ENCODE measurements at places on chromosomes 11 and 22.

GRCh38 chr22:38953577-38954413 lies 3.6 kb upstream of the APOBEC3A start:
- DNase-seq: peak; percentile 20

- no peak for DNase-seq
Observed at GRCh38 chr11:64090806-64091516, 55.2 kb downstream of the FLRT1 start.

GRCh38 chr11:125251956-125252355 lies 87.4 kb downstream of the PKNOX2 start:
- no peak for DNase-seq

DNA sequence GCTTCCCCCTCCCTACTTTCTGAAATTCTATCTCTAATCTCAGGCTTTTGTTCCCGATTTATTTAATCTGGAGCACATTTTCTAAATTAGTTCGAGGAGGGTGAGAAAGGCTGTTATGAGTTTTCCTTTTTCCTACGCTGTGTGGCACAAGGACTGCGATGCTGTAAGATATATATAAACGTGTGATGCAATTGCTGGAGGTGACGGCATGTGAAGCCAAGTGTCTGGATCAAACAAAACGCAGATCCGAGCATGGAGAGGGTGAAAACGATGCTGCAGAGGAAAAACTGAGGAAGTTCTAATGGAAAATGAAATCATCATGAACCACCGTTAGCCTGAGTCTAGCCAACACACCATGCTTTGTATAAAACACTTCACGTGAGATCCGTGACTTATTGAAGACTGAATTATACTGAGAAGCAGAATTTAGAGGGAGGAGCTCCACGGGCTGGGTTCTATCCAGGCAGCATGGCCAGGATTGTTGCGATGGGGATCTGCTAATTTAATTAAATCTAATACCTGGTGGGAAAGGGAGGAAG lies 4.4 kb downstream of the PKNOX2 start:
- no peak for DNase-seq

- DNase-seq: no peak
Observed at GRCh38 chr11:25910086-25910485, 421.8 kb upstream of the ANO3 start.

DNA sequence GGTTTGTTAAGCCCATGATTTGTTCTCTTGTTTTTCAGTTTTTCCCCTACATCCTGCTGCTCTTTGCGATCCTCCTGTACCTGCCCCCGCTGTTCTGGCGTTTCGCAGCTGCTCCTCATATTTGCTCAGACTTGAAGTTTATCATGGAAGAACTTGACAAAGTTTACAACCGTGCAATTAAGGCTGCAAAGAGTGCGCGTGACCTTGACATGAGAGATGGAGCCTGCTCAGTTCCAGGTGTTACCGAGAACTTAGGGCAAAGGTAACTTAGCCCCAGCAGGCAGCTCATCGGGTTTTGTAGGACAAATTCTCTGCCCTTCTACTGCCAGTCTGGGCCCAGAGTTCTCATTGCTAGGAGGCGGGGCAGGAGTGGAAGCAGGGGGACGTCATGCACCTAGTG lies 49.7 kb downstream of the PANX1 start:
- no peak for DNase-seq

DNA sequence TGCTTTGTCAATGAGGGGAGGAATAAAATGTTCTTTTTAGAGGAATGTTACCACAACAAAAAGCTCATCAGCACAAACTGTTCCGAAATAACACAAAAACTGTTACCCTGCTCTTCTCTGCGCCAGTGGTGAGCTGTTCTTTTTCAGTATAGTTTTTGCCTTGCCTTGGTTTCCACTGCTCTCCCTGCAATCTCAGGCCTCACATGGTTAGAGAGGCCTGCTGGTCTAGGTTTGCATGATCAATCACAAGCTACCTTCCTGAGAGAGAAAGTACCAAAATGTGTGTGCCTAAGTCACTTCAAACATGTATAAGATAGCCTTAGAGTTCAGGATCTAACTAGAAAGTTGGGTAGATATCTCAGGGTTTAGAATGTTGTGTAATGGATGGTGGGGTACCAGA lies 114.6 kb downstream of the STIM1 start:
- DNase-seq: no peak

GRCh38 chr22:37509059-37509860 lies 10.0 kb downstream of the CARD10 start:
- no peak for DNase-seq

GRCh38 chr22:20191803-20192202 lies 40.9 kb upstream of the CCDC188 start:
- DNase-seq: no peak

- DNase-seq: no peak
Observed at GRCh38 chr11:79439886-79440570, 802 bp downstream of the TENM4 start.

DNA sequence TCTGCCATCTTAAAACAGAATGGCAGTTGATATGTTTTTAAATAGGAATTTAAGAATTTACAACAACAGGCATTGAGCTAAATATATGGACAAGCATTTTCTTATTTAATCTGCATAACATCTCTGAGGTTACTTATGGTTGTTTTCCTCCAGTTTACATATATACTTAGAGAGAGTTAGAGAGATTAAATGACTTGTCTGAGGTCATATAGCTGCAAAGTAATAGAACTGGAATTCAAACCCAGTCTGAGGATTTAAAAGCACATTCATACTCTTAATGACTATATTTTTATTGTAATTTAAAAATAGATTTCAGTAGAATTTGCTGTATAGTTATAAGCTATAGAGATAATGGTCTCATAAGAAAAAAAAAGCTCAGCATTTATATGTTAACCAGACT lies 81.4 kb upstream of the GRIK4 start:
- DNase-seq: no peak

DNA sequence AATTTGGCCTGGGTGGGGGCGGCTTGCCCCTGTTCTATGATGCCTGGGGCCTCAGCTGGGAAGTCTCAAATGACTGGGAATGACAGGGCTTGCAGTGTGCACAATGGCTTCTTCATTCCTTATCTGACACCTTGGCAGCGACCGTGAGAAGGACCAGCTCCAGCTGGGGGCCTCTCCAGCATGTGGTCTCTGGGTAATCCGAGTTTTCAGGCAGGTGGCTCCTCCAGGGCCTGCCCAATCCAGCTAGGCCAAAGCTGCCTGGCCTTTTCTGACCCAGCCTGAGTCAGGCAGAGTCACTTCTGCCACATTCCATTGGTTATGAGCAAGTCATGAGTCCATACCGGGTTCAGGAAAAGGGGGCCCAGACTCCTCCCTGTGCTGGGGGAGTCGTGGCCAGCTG lies 646.0 kb downstream of the OPCML start:
- no peak for DNase-seq

GRCh38 chr11:116563028-116563711 lies 209.6 kb downstream of the BUD13 start:
- DNase-seq: no peak

DNA sequence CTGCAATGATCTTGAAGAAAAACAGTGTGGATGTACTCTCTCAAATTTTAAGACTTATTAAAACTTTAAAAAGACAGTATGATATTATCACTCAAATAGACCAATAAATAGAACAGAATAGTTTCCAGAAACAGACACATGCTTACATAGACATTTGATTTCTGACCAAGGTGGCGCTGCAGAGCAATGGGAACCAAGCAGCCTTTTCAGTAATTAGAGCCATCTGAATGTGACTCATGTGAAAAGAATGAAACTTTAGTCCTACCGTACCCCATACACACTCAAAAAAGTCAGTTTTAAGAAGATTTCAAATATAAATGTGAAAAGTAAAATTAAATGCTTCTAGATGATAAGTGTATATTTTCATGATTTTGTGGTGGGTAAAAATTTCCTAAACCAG lies 74.2 kb upstream of the MS4A8 start:
- DNase-seq: no peak

GRCh38 chr11:107123022-107123421 lies 104.7 kb upstream of the GUCY1A2 start:
- DNase-seq: no peak

DNA sequence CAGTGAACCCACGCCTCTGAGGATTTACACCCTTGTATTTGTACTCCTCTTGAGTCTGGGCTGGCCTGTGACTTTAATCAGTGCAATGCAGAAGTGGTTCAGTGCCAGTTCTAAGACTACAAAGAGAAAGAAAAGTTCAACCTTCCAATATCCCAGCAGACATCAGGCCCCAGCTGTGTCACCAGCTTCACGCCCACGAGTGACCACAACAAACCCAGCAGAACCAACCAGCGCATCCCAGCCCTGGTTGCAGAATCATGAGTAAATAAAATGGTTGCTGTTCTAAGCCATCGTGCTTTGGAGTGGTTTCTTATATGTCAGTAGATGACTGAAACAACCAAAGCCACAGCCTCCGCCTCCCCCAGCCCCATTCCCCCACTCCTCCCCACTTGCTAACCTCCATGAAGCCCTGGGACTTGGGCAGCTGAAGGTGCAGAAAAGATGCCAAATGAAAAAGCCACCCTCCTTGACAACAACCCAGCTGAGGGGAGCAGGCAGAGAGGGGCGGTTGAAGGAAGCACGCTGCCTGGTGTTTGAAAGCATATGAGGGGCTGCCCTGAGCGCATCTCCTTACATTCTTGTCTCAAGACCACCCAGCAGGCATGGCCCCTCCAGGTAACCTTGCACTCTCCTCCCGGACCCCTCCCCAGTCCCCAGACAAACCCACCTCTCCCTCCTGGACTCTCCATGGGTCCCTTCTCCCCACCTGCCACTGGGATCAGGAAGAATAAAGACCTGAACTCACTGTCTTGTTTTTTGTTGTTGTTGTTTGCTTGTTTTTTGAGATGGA lies 20.9 kb downstream of the TSKU start:
- peak; percentile 29 for DNase-seq

DNA sequence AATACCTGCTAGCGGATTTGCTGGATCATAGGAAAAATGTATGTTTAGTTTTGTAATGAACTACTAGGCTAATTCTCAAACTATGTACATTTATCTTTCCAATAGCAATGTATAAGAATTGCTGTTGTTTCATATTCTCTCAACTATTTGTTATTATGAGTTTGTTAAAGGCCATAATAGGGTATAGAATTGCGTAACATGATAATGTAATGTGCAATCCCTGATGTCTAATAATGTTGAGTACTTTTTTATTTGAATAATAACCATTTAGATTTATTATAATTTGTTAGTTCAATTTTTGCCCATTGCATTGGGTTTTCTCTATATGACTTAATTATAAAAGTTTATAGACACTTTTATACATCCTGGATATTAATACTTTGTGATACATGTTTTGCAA lies 801.6 kb downstream of the LUZP2 start:
- DNase-seq: no peak

- peak; percentile 42 for DNase-seq
Observed at GRCh38 chr22:24133187-24133965, 47.9 kb upstream of the SUSD2 start.

GRCh38 chr11:131943295-131943694 lies 572.9 kb downstream of the NTM start:
- no peak for DNase-seq

- no peak for DNase-seq
Observed at GRCh38 chr11:95149651-95150364, 60.2 kb downstream of the ENDOD1 start.

DNA sequence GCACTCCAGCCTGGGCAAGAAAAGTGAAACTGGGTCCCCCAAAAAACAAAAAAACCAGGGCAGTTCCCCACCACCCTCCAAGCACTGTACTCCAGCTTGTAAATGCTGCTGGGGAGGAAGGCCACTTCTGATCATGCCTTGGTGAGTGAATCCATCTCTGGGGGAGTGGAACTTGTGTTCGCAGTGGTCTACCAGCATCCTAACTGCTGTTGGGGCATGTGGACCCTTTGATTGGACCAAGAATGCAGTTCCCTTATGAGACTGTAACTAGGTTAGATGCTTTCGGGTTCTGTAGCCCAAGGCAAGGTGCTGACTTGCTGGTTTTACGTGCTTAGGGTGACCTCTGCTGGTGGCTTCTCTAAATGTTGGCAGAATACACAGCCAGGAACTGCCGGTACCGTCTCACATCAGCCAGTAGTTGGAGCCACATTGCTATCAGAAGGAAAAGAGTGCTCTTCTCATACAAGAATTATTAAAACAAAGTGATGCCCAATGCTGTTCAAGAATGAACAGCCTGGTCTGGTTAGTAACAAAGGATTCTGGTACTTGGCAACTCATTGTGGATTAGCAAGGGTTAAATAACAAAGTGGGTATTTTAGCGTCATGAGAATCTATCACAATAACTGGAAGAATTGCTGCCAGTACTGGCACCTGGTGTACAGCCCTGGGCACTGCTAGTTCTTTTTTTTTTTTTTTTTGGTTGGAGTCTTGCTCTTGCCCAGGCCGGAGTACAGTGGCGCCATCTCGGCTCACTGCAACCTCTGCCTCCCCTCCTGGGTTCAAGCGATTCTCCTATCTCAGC lies 13.0 kb downstream of the EIF1AD start:
- DNase-seq: peak; percentile 89

DNA sequence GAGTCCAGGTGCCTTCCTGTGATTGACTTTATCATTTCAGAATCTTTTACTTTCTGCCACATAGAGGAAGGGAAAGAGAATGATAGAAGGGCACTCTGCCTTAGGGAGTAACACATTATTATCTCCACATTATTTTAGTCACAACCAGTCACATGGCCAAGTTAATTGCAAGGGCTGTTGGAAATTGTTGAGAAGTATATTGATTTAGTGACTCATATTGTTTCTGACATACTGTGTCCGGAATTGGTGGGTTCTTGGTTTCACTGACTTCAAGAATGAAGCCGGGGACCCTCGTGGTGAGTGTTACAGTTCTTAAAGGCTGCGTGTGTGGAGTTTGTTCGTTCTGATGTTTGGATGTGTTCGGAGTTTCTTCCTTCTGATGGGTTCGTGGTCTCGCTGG lies 8.7 kb downstream of the OR51B4 start:
- DNase-seq: no peak

- peak; percentile 44 for DNase-seq
Observed at GRCh38 chr11:123061403-123062157, at the start of gene HSPA8. Gene HSPA8, minus strand, starts transcription at chr11:123062136. Its CDS starts 812 bp downstream, at chr11:123061324.

DNA sequence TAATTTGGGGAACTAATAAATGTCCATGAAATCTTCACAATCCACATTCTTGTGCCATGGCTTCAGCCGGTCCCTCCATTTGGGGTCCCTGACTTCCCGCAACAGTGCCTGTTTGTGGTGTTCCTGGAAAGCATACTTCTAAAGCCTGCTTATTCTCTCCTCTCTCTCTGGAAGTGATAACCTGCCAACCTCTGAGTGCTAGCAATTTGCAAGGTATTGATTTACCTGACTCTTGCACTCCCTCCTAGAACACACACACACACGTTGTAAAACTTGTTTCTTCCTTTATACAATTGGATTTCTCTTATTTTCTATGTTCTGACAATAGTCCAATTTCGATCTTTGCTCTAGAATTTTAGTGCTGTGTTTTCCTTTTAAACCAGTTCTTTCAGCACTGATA lies 58.5 kb downstream of the NXPE2 start:
- no peak for DNase-seq

GRCh38 chr11:26948881-26949280 lies 45.0 kb upstream of the FIBIN start:
- DNase-seq: no peak

DNA sequence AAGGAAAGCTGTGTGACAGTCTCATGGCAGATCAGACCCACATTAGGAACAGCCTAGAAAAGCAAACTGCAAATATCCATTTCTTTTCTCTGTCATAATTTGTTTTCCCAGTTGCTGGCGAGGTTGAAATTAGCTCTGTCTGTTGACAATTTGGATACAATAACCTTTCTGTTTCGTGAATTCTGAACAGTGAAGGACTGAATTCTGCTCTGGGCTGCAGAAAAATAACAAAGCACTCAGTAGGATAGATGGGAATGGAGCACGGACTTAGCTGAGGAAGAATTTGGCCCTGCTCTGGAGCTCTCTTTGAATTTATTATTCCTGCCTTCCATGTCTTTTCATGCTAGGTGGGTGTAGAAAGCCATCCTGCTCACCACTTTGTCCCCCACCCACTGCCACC lies 140.3 kb downstream of the RRAS2 start:
- no peak for DNase-seq

GRCh38 chr11:34823639-34824038 lies 92.5 kb downstream of the APIP start:
- DNase-seq: no peak
